ENCODE measurements at places on chromosomes 16 and 17.
A peak's percentile ranks its signal among the peaks of the same experiment; 100 is the strongest.

GRCh38 chr16:24538756-24539294 is 541 bp upstream of the RBBP6 start:
- DNase-seq: no peak

DNA sequence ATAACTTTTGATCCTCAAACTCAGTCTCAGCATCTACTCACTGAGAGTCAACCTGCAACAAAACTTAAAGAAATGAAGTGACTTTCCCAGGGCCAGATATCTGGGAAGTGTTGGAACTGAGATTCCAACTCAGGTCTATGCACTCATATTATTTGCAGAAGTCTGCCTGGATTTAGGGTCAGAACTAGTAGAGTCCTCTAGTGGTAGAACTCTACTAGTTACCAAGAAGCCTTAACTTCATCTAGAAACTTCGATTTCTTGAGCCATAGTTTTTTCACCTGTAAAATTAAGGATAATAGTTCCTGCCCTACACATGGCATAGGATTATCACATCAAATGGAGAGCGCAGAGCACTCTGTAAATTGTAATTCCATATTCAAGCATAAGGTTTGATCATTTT is 23.4 kb upstream of the KRT24 start:
- peak; percentile 9 for DNase-seq

- no peak for DNase-seq
Measured at GRCh38 chr16:4241928-4242283, at the start of gene SRL. Gene SRL (minus strand): TSS chr16:4242080. CDS start chr16:4242067, 13 bp downstream.

- DNase-seq: peak; percentile 57
Measured at GRCh38 chr17:7479213-7480088, at the start of gene ZBTB4. Gene ZBTB4 (minus strand): TSS chr17:7479631. CDS start chr17:7466801, 12,830 bp downstream.

DNA sequence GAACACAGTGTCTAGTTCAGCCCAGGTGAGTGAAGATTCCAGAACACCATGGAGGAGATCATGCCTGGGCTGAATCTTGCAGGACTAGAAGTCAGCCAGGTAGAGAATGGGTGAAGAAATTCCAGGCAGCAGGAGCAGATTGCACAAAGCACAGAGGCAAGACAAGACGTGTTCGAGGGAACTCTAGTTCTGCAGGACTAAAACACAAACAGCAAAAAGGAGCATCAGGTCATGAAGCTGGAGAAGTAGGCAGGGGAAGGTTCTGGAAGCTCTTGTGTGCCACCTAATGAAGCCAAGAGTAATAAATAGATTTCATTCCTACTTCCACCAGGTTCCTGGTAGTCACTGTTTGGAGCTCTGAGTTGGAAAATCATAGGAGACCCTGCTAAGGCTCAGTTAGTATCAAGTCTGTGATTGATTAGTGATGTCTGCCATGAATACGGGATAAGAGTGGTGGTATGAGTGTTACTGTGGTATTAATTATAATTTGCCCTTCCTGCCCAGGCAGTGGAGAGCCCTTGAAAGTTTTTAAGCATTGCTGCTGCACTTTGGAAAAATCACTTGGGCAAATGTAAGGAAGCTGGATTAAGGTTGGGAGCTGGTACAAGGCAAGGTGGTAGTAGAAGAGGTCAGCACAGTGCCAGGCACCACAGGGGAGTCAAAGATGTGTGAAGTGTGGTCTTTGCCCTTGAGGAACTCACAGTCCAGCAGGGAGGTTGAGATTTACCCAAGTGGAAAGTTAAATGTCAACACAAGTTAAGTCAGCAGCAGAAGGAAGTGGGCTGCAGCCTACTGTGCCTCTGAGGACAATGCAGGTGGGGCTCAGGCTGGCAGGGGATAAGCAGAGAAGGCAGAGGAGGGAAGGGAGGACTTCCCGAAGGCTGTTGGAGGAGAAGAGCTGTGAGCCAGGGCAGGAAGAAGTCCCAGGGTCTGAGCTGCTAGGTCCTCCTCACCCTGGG is 13.5 kb upstream of the FOXN1 start:
- no peak for DNase-seq

GRCh38 chr17:41296846-41297245 is 5.8 kb downstream of the KRTAP29-1 start:
- DNase-seq: no peak

DNA sequence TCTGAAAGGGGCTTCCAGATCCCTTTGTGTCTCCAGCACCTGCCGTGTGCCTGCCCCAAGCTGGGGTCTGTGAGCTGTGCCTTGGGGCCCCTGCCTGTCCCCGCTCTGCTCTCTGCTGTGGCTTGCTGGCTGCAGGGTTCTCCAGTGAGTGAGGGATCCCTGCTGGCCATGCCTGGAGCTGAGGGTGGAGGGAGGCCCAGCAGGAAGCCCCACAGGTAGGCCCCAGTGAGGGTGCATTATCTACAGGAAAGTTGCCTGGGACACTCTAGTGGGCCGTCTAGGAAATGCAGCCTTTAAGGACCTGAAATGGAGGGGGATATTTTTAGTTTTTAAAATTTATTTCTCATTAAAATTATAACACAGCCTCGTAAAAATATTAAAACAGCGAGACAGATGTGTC is 50.9 kb downstream of the JPH3 start:
- no peak for DNase-seq

GRCh38 chr16:53876811-53877210 is 172.9 kb downstream of the FTO start:
- DNase-seq: no peak

- no peak for DNase-seq
Measured at GRCh38 chr17:70787721-70788300, 618.5 kb downstream of the KCNJ2 start.

- no peak for DNase-seq
Measured at GRCh38 chr16:72246423-72246822, 74.5 kb upstream of the PMFBP1 start.

DNA sequence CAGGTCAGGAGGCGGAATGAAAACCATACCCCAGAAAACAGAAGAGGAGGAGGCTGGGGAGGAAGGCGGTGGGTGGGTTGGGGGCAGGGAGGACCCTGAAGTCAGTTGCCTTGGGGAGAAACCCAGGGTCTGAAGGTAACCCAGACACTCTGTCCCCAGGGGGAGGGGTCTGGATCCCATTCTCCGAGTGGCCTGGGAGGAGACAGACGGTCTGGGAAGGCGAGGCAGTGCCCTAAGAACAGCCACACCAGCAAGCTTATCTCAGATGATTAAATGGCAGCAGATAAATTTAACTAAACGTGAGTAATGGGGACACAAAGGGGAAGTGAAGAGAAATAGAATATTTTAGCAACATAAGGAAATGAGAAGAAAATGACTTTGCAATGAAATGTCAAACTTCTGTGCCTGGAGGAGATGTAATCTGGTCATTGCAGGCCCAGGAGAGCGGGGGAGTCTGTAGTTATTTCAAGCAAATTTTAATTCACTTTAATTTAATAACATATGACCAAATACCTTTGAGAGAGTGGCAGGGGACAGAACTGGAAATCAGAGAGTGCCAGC is 21.4 kb upstream of the ZFP90 start:
- DNase-seq: no peak

GRCh38 chr16:30554557-30555314 is 3.4 kb downstream of the ZNF764 start:
- DNase-seq: no peak

DNA sequence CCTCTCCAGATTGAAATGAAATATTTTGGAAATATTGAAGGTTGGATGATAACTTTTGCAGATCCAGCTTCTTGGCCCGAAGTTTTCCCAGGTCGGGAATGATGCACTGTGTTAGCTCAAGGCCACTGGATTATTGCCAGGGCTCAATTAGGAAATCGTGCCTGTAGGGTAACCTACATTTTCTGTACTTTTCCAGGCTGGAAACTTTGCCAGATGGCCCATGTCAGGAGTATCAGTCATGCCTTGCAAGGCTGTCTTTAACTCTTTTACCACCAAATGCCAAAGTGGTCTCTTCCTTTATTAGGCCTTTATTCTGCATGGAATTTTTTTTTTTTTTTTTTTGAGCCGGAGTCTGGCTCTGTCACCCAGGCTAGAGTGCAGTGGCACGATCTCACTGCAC is 8.9 kb upstream of the SEC14L1 start:
- DNase-seq: no peak

GRCh38 chr16:57203451-57203850 is 17.3 kb downstream of the RSPRY1 start:
- DNase-seq: no peak

DNA sequence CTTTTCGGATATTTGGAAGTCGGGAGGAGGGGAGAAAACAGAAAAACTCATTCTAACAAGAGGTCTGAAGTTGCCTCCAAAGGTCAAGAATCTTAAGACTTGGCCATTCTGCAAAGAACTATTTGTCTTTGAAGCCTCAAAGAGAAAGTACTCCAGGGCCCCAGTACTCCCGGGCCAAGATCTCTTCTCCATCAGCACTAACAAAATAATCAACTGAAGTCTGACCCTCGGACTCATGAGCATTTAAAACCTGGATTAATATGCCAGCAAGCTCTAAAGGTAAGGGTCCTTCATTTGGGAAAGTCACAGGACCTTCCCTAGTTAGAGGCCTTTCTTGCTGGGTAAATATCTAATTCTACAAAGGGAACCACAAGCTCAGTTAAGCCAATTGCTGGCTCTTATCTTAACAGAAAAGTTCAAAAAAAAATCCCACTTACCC is 4.5 kb downstream of the AXIN2 start:
- no peak for DNase-seq

DNA sequence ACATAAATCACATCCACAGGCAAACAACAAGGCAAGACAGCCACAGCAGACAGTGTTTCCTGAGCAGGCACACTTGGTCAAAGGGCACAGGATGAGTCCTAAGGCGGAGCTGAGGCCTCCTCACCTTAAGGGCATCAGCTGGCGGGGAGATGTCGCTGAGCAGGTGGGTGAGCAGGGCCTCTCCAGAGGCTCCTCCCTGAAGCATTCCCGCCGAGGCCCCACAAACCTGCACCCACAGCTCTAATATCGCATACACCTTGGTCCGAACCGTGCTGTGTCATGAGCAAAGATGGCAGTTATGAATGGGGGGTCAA is 29.3 kb downstream of the PELP1 start:
- no peak for DNase-seq

DNA sequence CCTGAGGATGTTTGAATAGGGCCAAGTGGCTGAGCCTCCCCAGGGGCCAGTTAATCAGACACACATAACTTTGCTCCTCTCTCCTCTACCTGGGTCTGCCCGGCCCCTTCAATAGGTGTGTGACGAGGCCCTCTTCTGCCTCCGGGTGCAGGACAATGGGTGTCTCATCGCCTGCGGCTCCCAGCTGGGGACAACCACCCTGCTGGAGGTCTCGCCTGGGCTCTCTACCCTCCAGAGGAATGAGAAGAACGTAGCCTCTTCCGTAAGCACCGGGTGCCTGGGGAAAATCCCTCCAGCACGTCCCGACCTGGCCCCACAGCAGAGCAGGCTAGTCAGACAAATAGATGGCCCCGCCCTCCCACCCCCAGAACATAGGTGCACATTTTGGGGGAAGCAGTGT is 16.1 kb upstream of the KIF19 start:
- no peak for DNase-seq

DNA sequence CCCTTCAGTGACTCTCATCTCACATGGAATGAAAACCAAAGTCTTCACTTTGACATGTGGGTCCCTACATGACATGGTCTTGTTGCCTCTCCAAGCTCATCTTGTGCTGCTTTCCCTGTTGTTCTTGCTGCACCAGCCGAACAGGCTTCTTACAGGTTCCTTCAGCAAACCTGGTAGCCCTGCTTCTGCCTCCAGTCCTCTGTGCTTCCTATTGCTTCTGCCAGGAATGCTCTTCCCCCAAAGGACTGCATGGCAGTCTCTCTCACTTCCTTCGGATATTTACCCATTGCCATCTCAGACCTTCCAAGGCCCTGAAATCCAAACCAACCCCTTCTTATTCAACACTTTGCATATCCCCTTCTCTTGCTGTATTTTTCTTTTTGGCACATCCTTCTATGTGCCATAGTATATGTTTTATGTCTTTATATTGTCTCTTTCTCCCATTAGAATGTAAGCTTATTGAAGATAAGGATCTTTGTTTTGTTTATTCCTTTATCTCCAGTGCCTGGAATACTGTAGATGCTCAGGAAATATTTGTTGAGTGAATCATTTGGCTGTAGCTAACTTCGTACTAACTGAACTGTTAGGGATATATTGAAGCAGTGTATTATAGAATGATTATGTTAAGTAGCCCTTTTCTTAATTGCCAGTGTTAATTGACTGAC is 57.9 kb upstream of the SLC12A3 start:
- no peak for DNase-seq

DNA sequence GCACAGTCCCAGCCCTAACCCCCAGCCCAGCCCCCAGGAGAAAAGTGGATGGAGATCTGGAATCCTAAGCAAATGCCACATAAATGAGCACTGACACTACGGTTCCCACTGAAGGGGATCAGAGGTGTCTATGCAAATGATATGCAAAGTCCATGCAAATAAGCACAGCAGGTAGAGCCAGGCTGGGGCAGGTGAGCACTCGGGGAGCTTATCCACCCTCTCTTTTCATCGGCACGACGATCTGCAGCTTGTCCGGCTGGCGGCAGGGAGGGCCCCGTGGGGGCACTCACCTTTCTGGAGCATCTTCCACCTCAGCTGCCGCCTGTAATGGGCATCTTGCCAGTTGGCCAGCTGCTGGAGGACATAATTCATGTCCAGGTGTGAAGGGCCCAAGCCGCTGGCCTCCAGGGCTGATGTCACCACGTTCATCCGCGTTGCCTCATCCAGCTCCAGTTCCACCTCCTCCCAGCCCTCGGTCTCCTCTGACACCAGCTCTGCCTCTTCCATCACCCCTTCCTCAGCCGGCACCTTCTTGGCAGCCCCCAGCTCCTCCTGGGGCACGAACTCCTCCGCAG is 9.9 kb downstream of the HAP1 start:
- DNase-seq: no peak

- DNase-seq: no peak
Measured at GRCh38 chr17:50529849-50530248, 2.7 kb upstream of the EPN3 start.

- DNase-seq: peak; percentile 40
Measured at GRCh38 chr17:77645072-77646045, 313.1 kb upstream of the TNRC6C start.

DNA sequence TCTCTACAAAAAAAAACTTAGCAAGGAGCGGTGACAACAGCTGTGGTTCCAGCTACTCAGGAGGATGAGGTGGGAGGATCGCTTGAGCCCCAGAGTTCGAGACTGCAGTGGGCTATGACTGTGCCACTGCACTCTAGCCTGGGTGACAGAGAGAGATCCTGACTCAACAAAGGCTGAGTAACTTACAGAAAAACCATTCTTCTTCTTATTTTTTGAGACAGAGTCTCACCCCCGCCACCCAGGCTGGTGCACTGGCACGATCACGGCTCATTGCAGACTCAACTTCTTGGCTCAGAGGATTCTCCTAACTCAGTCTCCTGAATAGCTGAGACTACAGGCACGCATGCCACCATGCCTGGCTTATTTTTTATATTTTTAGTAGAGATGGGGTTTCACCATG is 56.0 kb downstream of the CYB5D2 start:
- DNase-seq: no peak
